ENCODE measurements at places on chromosomes 13 and 19. TPM values are rescaled to one million over a fixed set of nuclear protein-coding genes. Genes with fewer than 3 reads are reported as not detected.
A peak's percentile ranks its signal among the peaks of the same experiment; 100 is the strongest.

- H3K4me3 ChIP-seq: no peak overlapping the region
- H3K4me1 ChIP-seq: no peaks in the 10 kb centered on the region
- DNase-seq: no peak
- no peak overlapping the region for H3K27ac ChIP-seq
- no peaks in the 10 kb centered on the region for H3K36me3 ChIP-seq
These were observed 217.0 kb downstream of the SPRY2 start for GRCh38 chr13:80123945-80124344.

DNA sequence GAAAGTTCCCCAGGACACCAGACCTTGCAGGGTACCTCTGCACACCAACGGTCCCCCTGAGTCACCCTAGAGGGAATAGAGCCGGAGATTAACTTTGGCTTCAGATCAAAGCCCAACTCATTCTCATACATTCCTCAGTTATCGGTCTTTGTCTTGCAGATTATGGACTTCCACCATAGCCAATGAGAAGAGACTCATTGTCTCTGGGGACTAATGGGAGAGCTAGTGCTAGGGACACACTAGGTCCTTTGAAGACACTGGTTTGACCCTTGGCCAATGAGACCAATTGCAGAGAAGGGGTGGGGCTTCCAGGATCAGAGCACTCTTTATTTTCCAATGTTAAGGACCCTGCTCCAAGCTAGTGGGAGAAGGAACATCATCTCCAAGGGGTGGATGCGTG is 6.1 kb downstream of the KLK7 start:
- H3K4me1 ChIP-seq: no peaks in the 10 kb centered on the region
- no peak for DNase-seq
- H3K4me3 ChIP-seq: no peak overlapping the region
- H3K27ac ChIP-seq: no peak overlapping the region

- H3K4me1 ChIP-seq: no peaks in the 10 kb centered on the region
- H3K27ac ChIP-seq: no peak overlapping the region
- no peaks in the 10 kb centered on the region for H3K27me3 ChIP-seq
- no peaks in the 10 kb centered on the region for H3K36me3 ChIP-seq
These were observed 339.2 kb downstream of the MYO16 start for GRCh38 chr13:108968566-108968965.

GRCh38 chr19:6187374-6187773 is 51.9 kb downstream of the ACSBG2 start:
- no peaks in the 10 kb centered on the region for H3K27me3 ChIP-seq
- DNase-seq: no peak
- no peak overlapping the region for H3K27ac ChIP-seq
- no peak overlapping the region for H3K4me3 ChIP-seq

GRCh38 chr13:81929988-81930387 is 1589.1 kb upstream of the SPRY2 start:
- no peak for DNase-seq
- H3K27ac ChIP-seq: no peak overlapping the region
- H3K27me3 ChIP-seq: no peaks in the 10 kb centered on the region
- H3K4me3 ChIP-seq: no peak overlapping the region

- H3K36me3 ChIP-seq: no peaks in the 10 kb centered on the region
- DNase-seq: no peak
- H3K27ac ChIP-seq: no peak overlapping the region
- H3K27me3 ChIP-seq: no peaks in the 10 kb centered on the region
These were observed 1223.2 kb upstream of the SLC10A2 start for GRCh38 chr13:104289400-104289799.

DNA sequence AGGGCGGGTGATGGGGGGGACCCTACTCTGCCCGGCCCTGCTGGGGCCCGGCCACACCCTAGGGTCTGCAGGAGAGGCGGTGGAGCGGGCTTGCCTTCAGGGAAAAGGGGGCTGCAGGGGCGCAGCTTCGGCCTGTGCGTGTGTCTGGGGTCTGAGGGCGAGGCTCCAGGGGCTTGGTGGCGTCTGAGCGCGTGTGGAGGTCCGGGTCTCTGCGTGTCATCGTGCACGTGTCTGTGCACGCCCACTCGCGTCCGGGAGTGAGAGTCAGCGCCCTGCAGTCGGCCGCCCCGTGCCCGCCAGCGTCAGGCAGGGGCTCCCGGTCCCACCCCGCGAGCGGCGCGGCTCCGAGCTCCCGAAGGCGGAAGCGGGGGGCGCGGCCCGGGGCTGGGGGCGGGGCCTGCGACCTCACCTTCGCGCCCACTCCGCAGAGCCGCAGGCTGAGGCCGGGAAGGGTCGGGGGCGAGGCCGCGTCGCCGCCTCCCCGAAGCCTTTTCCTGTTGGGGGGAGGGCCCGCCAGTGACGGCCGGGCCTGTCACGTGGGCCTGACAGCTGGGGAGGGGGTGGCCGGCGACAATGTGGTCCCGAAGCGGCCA is at the start of gene ARHGAP45:
Gene ARHGAP45 (plus strand): TSS at position 420 of the 593 bp plus-strand sequence. CDS start 239 bp downstream, outside the sequence.
- peak within 1 kb of the TSS; percentile 98 for H3K4me3 ChIP-seq
- no peak for DNase-seq
- peaks cover 7% of the 10 kb centered on the region for H3K36me3 ChIP-seq

- H3K36me3 ChIP-seq: peaks cover 67% of the 10 kb centered on the region
- no peak overlapping the region for H3K27ac ChIP-seq
- no peak overlapping the region for H3K4me3 ChIP-seq
- peaks cover 25% of the 10 kb centered on the region for H3K4me1 ChIP-seq
- no peaks in the 10 kb centered on the region for H3K27me3 ChIP-seq
These were observed 6.1 kb upstream of the PRKD2 start for GRCh38 chr19:46723023-46723461.

DNA sequence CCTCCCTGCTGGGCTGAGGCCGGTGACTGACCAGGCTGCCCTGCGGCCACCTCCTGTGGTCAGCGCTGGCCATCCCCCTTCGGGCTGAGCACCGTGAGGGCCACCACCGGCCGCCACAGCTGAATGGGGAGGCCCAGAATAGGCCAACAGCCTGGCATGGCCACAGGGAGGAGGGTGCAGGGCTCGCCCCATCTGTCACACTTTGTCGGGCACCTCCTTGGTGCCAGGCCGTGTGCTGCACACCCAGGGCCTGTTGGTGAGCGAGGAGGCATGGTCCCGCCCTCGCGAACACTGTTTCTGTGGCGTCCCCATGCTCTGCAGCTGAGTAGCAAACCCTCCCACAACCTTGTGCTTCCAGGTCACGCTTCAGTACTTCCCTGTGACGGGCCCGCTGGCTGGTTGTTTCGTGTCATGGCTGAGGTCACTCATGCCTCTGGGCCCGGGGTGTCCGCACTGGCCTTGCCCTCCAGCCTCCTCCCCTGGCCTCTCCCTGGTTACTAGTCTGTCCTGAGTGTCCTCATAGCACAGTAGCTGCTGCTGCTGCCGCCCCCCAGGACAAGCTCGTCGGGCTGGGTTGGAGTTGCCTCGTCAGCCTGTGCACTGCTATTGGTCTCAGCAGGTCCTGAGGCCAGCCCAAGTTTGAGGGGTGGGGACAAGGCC is 15.2 kb downstream of the EPN1 start:
- no peaks in the 10 kb centered on the region for H3K27me3 ChIP-seq
- no peak overlapping the region for H3K4me3 ChIP-seq
- no peak overlapping the region for H3K27ac ChIP-seq
- H3K4me1 ChIP-seq: no peaks in the 10 kb centered on the region
- H3K36me3 ChIP-seq: peaks cover 12% of the 10 kb centered on the region
- DNase-seq: no peak

Gene ZNF568
- 0.48 TPM for total RNA-seq

Gene ZNF304
- 8.8 TPM for total RNA-seq

Gene FPR1
- total RNA-seq: not detected

Gene NTF4
- not detected for total RNA-seq
